Endothelial cell of umbilical vein (primary cell): ENCODE measurements at places on chromosomes 6 and 20. TPM values are rescaled to one million over a fixed set of nuclear protein-coding genes. Genes with fewer than 3 reads are reported as not detected.

The LRFN2 gene
- not detected in 2 replicates for total RNA-seq

The ZBTB24 gene
- 6.2 and 6.4 TPM in 2 replicates for total RNA-seq

The SLC17A3 gene
- total RNA-seq = not detected in 2 replicates

The PPP1R14C gene
- not detected in 2 replicates for total RNA-seq

The SPEF1 gene
- 0.32 and 0.44 TPM in 2 replicates for total RNA-seq

The NHSL1 gene
- 55.0 and 66.9 TPM in 2 replicates for total RNA-seq
